ENCODE measurements at places on chromosomes 5 and 9. TPM values are rescaled to one million over a fixed set of nuclear protein-coding genes. Genes with fewer than 3 reads are reported as not detected.
A peak's percentile ranks its signal among the peaks of the same experiment; 100 is the strongest.

The ANKDD1B gene
- polyA plus RNA-seq = 0.58 TPM

DNA sequence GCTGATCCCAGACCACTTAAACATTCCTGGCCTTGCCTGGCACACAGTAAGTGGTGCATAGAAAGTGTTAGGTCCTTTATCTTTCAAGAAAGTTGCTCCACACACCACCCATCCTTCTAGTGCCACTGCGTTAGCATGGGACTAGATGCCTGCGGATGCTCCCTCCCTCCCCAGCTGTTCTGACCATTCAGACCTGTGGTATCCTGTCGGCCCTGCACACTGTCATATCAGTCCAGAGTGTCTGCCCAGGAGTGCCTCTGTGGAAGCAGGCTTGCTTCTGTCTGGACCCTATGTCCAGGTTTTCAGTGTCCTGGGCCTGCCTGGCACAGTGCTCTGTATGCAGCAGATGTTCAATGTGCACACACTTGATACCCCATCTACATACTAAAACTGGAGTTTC lies 38.3 kb upstream of the SMU1 start:
- peaks cover 53% of the 10 kb centered on the region for H3K36me3 ChIP-seq
- no peaks in the 10 kb centered on the region for H3K27me3 ChIP-seq
- no peak overlapping the region for H3K27ac ChIP-seq

The ST6GALNAC4 gene
- polyA plus RNA-seq = 41.0 TPM

GRCh38 chr5:66967102-66967501 lies 229.5 kb downstream of the CD180 start:
- no peaks in the 10 kb centered on the region for H3K27me3 ChIP-seq
- no peaks in the 10 kb centered on the region for H3K36me3 ChIP-seq
- no peak for DNase-seq
- H3K27ac ChIP-seq = no peak overlapping the region
- H3K4me1 ChIP-seq = peaks cover 3% of the 10 kb centered on the region

- no peak for DNase-seq
- H3K36me3 ChIP-seq = no peaks in the 10 kb centered on the region
- no peak overlapping the region for H3K27ac ChIP-seq
These were observed 59.0 kb upstream of the PALM2AKAP2 start for GRCh38 chr9:109721001-109721400.

- H3K27me3 ChIP-seq = no peaks in the 10 kb centered on the region
- peaks cover 12% of the 10 kb centered on the region for H3K4me1 ChIP-seq
- H3K36me3 ChIP-seq = no peaks in the 10 kb centered on the region
- peak; percentile 1 for DNase-seq
These were observed 55.6 kb upstream of the UBAC1 start for GRCh38 chr9:136016572-136017288.

DNA sequence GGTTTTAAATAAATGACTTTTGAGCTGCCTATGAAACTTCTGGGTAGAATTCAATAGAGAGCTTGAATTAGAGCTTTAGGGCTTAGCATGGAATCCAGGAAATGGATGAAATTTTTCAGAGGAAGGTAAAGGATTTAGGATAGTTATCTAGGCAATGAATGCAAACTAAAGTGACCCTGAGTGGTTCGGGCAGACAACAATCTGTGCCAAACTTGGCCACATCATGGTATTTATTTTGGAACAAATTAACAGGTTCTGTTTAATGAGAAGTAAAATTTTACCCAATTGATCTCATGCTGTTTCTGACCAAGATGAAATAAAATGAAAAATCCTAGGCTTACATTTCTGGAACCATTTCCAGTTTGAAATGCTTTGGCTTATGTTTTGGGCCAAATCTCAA lies 934.4 kb downstream of the MAT2B start:
- no peaks in the 10 kb centered on the region for H3K36me3 ChIP-seq
- H3K4me1 ChIP-seq = no peaks in the 10 kb centered on the region
- H3K4me3 ChIP-seq = no peak overlapping the region
- no peak overlapping the region for H3K27ac ChIP-seq

DNA sequence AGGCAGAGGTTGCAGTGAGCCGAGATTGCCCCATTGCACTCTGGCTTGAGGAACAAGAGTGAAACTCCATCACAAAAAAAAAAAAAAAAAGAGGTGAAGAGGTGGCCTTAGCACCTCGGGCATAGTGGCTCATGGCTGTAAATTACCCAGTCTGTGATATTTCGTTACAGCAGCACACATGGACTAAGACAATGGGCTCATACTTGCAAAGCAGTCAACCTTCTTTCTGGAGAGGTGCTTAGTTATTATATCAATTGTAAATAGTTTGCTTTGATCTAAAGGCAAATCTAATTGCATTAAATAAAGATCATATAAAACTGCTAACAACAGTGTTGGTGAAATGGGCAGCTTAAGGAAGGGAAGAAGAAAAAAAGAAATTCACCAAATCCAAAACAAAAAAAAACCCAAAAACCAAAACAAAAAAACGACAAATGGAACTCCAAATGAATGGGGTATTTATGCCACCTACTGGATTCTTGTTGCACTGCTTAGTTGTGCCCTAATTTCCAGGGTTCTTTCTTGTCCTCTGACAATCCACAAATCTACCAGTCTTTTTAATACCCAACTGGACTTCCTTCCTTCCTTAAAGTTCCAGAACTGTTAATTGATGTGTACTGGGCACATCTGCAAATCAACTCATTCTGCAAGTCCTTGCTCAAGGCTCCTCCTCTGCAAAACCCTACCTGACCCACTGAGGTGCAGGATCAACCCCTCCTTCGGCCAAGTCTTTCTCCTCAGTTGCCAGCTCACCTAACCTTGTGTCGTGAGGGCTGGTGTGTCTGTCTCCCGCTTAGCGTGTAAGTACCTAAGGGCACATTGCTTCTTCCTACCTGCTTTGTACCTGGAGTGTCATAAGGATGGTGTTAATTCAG lies 35.0 kb upstream of the DMRT1 start:
- H3K27ac ChIP-seq = no peak overlapping the region
- no peaks in the 10 kb centered on the region for H3K27me3 ChIP-seq
- H3K4me1 ChIP-seq = no peaks in the 10 kb centered on the region
- H3K36me3 ChIP-seq = no peaks in the 10 kb centered on the region
- peak; percentile 41 for DNase-seq

All from muscle of leg (tissue), 16 donors.